ENCODE measurements at places on chromosomes 3 and 15.

GRCh38 chr3:31714495-31715280, 182.0 kb downstream of the STT3B start:
- no peak for DNase-seq

DNA sequence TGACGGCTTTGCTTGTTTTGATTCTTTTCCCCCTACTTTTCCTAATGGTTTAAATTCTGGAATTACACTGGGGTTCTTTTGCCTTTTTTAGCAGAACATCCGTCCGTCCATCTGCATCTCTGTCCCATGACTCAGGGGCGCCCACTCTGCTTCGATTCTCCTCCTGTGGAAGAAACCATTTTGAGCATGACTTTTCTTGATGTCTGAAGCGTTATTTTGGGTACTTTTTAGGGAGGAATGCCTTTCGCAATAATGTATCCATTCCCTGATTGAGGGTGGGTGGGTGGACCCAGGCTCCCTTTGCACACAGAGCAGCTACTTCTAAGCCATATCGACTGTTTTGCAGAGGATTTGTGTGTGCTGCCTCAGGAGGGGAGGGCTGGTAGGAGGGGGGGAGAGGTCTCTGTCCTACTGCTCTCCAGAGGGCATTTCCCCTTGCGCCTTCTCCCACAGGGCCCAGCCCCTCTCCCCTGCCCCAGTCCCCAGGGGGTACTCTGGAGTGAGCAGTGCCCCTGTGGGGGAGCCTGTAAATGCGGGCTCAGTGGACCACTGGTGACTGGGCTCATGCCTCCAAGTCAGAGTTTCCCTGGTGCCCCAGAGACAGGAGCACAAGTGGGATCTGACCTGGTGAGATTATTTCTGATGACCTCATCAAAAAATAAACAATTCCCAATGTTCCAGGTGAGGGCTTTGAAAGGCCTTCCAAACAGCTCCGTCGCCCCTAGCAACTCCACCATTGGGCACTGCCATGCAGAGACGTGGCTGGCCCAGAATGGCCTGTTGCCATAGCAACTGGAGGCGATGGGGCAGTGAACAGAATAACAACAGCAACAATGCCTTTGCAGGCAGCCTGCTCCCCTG, 19.5 kb upstream of the BSN start:
- DNase-seq: peak; percentile 42

GRCh38 chr3:37183375-37183831, 9.0 kb upstream of the LRRFIP2 start:
- DNase-seq: no peak

DNA sequence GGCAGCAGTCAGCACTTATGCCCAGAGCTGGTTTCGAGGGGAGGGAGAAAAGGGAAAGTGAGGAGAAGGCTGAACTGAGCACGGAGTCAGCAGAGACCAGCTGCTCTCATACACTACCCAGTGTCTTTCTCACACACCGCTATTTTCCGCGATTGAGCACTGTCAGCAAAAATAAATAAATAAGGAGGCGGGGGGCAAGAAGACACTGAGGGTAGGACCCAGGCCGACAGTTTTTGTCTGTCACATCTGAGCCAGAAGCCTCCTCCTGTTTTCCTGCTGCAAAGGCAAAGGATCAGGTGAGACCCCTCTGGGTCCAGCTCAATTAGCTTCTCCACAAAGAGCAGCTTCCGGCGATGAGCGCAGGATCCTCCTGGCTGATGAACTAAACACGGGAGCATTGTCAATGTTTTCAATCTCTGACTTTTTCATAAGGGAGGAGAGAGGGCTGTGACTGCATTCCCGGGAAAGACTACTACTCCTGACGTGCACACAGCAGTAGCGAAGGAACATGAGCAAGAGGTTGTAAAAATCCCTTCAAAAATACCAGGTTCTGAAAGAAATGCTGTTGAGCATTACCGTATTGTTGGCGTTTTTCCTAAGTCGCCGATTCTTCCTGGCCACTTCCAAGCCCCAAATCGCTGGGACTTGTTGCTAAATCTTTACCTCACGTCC, 1.3 kb downstream of the FRMD5 start:
- DNase-seq: peak; percentile 12

- no peak for DNase-seq
Observed at GRCh38 chr3:125552401-125552800, 32.4 kb upstream of the SNX4 start.

DNA sequence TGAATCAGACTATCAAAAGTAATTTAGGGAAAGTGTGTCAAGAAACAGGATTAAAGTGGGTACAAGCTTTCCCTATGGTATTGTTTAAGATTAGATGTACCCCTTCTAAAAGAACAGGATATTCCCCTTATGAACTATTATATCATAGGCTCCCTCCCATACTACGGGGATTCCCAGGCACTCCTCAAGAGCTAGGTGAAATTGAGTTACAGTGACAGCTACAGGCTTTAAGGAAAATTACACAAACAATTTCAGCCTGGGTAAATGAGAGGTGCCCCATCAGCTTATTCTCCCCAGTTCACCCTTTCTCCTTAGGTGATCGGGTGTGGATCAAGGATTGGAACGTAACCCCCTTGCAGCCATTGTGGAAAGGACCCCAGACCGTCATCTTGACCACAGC, 240.8 kb upstream of the CNTN6 start:
- DNase-seq: no peak

GRCh38 chr15:28994831-28995596, 109.2 kb downstream of the APBA2 start:
- no peak for DNase-seq

- DNase-seq: no peak
Observed at GRCh38 chr3:99118381-99118780, 216.9 kb upstream of the DCBLD2 start.

DNA sequence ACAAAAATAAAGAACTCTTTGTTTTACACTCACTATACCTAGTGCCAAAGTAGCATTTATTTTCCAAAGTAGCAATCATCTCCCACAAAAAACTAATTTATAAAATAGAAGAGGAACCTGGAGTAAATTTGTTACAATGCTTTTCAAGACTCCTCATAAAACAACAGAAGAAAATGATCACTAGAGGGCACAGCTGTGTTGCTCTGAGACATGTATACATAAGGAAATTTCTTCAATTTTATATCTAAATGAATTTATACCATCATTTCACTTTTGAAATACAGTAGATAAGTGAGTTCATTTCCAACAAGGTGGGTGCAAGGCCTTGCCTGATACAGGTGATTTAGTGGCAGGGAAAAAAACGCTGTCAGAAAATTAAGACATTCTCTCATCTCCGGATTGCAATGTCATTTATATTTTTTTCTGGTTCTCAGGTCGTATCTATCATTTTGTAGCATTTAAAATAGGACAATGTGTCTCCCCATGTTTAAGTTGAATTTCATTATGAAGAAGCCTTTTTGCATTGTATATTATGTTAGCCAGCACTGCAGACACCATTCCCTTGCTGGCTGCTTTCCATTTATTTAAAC, 25.3 kb upstream of the ARHGEF26 start:
- DNase-seq: peak; percentile 7

GRCh38 chr3:39139442-39139841, 13.9 kb downstream of the CSRNP1 start:
- peak; percentile 30 for DNase-seq
